Pulmonary artery endothelial cell (primary cell): ENCODE measurements at places on chromosomes 4 and X. TPM values are rescaled to one million over a fixed set of nuclear protein-coding genes. Genes with fewer than 3 reads are reported as not detected.

Gene CXCL6
- 3.0 and 18.3 TPM in 2 replicates for total RNA-seq

Gene SPANXN4
- not detected in 2 replicates for total RNA-seq

Gene FGFBP2
- not detected in 2 replicates for total RNA-seq

Gene AMTN
- total RNA-seq: 0.18 TPM in 1 of 2 replicates, not detected in the other

Gene PLAC8
- 0.33 and 0.60 TPM in 2 replicates for total RNA-seq

DNA sequence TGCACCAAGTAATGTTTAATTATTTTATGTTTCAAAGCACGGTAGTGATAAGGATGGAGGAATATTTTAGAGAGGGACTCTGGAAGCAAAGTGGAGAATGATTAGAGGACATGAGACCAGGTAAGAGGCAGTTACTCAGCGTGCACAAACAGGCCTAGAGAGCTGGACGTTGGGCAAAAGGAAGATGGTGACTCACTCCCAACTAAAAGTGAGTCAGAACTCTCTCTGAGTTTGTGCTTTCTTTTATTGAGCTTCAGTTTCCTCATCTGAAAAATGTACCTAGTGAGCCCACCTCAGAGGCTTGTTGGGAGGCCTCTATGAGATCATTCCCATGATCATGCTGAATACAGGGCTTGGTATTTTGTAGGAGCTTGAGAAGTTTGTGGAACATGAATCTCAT lies 1.6 kb upstream of the ZC4H2 start:
- no peak for DNase-seq

GRCh38 chr4:56048383-56048701 lies 99.6 kb downstream of the CEP135 start:
- no peak for DNase-seq

GRCh38 chr4:125784741-125785140 lies 470.0 kb downstream of the FAT4 start:
- DNase-seq: no peak

GRCh38 chr4:20297261-20297660 lies 45.6 kb downstream of the SLIT2 start:
- no peak for DNase-seq

DNA sequence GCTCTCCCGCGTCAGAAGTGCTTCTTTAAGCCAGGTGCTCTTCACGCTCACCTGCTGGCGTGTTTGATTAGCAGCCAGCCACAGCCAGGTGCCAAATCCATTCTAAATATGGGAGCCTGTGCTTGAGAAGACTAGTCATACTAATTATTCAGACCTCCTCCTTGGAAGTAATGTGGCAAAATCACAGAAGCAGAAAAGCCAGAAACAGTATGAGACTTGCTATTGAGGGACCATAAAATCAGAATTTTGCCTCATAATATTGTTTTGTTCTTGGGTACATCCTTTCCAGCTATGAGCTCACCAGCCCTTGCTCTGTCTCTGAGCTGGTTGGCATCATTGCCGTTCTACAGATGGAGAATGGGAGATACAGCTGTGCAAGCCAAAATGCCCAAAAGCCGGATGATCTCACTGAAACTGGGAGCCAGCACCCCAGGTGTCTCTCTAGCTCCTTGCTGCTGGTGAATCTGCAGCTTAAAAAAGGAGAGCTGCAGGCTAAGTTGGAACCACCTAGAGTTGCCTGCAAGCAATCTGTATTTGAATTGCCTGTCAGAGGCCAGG lies 205.4 kb downstream of the SHROOM3 start:
- DNase-seq: no peak

DNA sequence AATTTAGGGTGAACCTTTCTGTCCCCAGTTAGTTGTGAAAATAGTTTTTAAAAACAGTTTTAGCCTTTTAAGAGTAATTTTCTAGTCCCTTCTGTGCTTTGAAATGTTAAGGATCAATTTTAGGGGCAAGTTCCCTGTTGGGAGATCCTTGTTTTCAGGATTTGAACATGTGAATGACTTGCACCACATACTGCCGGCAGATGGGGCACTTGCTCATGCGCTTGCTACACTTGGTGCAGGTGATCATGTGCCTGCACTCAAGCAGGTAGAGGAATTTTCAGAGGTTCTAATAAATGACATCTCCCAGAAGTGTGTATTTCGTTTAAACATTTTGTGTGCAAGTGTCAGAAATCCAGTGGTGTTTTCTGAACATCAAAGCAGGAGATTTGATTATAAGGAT lies 195.9 kb downstream of the CHM start:
- DNase-seq: no peak

GRCh38 chrX:118536204-118536603 lies 40.6 kb downstream of the DOCK11 start:
- DNase-seq: no peak
